H4 (cell line): ENCODE measurements at places on chromosomes 11 and 22. TPM values are rescaled to one million over a fixed set of nuclear protein-coding genes. Genes with fewer than 3 reads are reported as not detected.

Gene SCARF2
- 7.7 TPM in 2 replicates for total RNA-seq

DNA sequence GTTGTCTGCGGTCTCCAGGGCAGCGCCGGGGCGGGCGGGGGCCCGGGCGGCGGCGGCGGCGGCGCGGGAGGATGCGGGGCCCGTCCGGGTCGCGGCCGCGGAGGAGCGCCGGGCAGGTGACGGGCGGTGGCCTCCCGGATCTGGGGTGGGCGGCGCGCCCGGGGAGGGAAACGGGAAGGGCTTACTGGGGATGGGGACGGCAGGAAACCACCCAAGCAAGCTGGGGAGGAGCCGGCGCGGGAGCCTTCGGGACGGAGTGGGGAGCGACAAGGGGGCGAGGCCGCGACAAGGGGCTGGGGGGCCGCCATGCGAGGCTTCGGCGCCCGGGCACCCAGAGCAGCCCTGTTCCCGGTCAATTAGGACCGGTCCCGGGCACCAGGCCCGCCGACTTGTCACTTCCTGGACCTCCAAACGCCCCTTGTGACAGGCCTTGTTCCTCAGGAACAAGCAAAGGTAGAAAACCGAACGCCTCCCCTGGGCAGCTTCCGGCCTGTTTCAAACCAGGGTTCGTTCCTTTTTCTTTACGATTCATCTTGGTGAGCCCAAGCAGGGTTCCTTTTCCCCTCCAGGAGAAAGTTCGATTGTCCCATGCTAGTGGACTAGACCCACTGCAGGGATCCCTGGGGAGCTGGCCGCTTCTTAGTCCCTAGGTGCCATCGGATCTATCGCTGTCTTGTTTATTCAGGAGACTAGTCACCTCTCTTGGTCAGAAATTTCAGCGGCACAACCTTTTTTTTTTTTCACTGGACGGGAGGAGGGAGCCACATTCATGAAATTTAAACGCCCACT, 492 bp downstream of the JHY start:
- peak; percentile 62 for DNase-seq

GRCh38 chr22:29480512-29481264, 670 bp downstream of the NEFH start:
- DNase-seq = no peak

DNA sequence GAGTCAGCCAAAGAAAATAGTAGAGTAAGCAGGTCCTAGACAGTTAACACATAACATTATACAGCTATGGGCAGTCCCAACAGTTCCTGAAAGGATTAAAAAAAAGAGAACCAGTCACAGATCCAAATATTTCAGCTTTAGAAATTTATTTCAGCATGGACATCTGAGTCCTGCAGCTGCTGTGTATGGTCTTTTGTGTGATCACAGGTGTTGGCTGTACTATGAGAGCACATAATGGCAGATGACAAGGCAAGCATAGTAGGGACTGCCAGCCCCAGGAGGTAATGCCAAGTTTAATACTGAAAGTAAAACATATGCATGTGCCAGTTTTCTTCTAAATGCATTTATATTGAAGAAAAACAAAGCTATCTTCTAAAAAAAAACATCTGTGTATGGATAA, 158.1 kb downstream of the GRIA4 start:
- no peak for DNase-seq

DNA sequence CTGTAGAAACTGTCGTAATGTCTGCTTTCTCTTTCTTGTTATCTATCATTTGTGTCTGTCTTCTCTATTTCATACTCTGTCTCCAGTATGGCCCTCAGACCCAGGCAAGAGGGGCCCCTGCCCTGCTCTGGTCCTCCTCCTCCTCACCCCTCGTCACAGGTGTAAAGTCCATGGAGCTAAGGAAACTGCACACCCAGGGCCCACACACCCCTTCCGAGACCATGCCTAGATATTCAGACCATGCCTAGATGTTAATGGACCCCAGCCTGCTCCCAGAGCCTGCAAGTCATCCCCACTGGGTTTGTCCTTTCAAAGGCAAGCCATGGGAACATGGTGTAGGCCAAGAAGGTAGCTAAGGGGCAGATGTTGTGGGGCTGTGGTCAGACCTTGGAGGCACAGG, 24.1 kb upstream of the ANO1 start:
- no peak for DNase-seq

Gene CWF19L2
- total RNA-seq = 6.6 and 8.0 TPM in 2 replicates

Gene HBE1
- 28.6 and 32.7 TPM in 2 replicates for total RNA-seq

- peak; percentile 39 for DNase-seq
Measured at GRCh38 chr11:134037046-134037908, 31.6 kb upstream of the JAM3 start.

- no peak for DNase-seq
Measured at GRCh38 chr11:116329354-116330090, 443.3 kb downstream of the BUD13 start.

Gene RRAS2
- 48.0 and 69.9 TPM in 2 replicates for total RNA-seq

Gene MFNG
- total RNA-seq = 0.08 TPM in 1 of 2 replicates, not detected in the other

DNA sequence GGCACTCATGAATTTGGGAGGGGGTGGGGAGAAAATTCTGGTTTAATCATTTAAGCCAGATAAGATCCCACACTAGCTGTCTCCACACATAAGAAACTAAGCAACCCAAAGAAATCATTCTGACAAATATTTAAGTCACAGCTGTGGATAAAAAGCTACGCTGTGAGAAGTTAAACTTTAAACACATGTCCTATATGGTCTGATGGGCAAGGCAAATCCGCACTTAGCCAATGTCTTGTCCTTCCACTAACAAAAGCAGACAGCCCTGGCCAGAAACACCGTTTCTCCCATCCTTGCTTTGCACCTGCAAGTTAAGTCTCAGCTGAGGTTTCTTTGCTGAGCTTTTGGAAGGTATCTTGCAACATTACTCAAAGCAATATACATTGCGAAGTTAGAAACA, 68.0 kb downstream of the ETS1 start:
- DNase-seq = no peak

- DNase-seq = peak; percentile 89
Measured at GRCh38 chr22:39634530-39635405, 64.2 kb downstream of the CACNA1I start.

Gene SLC37A2
- 0.80 and 0.95 TPM in 2 replicates for total RNA-seq

Gene TCN2
- 6.1 and 7.6 TPM in 2 replicates for total RNA-seq

Gene SERPINH1
- 986 and 1,416 TPM in 2 replicates for total RNA-seq

- no peak for DNase-seq
Measured at GRCh38 chr11:122246874-122247273, 130.9 kb upstream of the BLID start.

Gene MUC2
- total RNA-seq = not detected in 2 replicates

Gene OR8G5
- not detected in 2 replicates for total RNA-seq

DNA sequence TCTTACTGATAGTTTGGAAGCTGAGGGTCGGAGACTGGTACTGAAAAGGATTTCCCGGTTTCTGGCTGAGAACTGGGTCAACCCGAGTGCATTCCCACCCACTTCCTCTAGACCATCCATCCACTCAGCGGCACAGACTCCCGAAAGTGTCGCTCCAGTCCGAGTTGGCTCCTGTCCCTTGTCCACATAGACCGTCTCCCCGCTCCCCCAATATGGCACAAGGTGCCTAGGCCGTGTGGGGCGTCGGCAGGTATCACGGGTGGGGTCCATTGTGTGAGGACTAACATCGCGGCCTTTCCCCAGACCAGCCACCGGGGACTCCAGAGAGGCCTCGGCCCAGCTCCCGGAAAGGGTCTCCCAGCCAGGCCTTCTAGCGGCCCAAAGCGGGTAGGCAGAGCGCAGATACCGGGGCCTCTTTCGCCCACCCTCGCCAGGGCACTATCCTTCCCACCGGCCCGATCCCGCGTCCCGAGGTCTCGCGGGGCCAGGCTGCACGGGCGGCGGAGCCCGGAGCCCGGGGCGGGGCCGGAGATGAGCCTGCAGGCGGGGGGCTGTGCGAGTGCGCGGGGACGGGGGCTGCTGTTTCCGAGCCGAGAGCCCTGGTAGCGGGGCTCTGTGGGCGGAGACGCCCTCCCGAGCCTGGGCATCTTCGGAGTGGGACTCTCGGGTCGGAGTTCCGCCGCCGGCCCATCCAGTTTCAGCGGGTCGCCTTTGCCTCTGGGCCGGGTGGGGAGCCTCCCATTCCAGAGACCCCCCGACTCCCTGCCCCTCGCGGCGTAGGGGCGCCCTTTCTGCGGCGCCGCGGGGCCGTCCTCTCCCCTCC, 21.1 kb downstream of the SERPINH1 start:
- peak; percentile 33 for DNase-seq

DNA sequence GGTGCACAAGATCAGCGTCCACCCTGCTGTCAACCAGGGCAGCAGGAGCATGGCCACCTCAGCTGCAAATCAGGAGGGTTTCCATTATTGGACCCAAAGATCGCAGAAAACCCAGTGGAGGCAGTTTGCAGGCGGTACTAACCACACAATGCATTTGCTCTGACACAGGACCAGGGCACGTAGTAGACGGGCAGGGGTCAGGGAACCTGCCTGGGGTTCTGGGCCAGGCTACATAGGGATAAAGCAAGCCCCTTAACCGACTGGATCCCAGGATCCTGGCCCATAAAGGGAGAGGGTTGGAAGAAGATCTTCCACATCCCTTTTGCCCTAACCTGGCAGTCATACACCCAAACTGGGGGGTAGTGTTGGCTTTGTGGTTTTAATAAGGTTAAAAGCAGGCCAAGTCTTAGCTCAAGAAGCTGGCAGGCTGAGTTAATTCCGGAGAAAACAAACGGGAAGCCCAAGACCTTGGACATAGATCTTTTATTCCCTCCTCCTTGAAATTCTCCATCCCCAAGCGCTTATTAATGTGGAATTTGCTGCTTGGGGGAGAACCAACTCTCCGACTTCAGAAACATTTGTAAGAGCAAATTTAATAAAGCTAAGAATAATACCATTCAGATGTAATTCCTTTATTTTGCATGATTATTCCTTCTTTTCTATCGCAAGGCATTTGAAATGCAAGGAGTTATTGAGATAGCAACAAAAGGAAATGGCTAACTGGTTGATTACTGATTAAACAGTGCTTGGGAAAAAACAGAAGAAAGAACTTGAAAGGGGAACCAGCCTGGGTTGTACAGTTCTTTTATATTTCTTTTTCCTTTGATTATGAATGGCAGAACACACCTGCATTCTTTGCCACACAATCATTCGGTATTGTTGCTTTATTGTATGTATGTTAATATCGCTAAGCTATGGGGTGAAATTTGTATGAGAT, 6.3 kb upstream of the ARHGAP8 start:
- DNase-seq = no peak

DNA sequence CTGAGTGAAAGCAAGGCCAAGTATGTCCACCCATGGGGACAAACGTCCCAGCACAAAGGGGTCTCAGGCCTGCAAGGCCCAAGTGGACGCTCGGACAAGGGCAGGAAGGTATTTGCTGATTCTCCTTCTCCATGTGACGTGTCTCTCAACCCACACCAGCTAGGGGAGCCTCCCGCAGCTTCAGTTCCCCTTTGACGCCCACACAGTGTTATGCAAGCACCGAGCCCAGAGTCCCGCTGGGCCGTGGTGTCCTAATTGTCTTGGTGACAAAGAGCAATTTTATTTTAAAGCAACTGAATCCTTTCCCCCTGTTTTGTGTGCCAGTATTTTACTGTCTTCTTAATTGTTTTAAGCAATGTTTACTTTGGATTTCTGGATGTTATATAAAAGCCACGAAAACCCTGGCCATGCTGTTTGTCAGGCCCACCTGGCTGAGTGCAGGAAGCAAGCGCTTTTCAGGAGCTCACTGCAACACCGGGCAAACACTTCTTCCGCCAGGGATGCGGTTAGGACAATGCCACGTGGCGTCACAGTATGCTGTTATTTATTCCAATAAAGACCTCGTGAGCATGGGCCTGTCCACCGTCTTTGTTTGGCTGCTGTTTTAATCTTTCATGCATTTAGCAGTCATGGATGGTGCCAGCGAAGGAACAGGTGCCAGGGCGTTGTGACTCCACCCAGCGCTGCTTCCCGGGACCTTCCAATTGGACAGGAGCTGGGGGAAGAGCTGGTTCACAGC, 8.2 kb upstream of the PARVG start:
- DNase-seq = no peak

DNA sequence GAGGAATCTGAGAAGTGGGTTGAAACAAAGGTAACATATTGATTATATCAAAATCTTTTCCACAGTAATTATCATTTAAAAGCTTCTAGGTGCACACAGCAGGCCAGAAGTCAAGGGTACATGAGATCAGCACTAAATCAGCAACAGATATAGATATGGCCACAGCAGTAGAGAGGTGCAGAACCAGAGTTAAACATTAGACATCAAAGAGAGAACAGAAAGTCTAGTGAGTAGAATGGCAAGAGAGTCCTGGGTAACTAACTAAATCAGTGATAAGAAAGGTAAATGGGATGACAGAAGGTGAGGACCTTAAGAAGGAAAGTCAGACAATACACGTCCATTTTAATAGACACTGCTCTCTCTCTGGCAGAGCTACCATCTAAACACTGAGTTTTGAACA, 119.5 kb upstream of the GRIA4 start:
- no peak for DNase-seq

DNA sequence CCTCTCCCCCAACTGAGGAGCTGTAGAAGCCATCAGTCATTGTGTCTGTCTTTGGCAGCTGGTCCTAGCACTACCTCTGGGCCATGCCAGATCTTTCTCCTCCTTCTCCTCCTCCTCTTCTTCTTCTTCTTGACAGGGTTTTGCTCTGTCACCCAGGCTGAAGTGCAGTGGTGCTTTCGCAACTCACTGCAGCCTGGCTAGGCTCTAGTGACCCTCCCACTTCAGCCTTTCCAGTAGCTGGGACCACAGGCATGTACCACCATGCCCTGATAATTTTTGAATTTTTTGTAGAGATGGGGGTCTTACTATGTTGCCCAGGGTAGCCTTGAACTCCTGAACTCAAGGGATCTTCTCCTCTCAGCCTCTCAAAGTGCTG, 50.1 kb upstream of the SHANK2 start:
- DNase-seq = no peak

DNA sequence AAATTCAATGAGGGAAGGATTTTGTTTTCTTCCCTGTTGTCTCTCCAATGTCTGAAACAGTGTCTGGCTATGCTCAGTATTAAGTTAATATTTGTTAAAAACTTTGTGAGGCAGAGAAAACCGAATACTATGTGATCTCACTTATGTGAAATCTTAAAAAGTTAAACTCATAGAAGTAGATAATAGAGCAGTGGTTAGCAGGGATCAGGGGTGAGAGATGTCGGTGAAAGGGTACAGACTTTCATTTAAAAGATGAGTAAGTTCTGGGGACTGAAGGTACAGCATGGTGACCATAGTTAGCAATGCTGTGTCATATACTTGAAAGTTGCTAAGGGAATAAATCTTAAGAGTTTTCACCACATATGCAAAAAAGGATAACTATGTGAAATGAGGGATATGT, 244.6 kb downstream of the AASDHPPT start:
- DNase-seq = no peak

Gene KRTAP5-11
- total RNA-seq = not detected in 2 replicates

DNA sequence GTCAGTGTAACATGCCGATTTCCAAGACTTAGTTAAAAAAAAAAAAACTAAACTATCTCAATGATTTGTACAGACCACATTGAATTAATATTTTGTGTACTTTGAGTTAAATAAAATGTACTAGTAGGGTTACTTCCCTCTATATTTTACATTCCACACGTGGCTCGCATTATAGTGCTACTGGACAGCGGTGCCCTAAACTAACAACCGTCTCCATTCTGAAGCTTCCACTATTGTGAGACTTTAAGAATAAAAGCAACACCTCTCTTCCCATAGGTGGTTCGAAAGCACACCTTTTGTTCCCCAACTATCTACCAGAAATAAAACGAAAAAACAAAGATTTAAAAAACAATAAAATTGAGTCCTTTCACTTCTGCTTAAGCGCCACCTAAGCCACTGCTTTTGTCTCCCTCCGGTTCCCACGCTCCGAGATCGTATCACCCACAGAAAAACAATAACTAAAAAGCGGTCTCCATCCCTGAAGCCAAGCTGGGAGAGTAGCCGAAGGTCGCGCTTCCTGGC, 380 bp upstream of the TTC17 start:
- DNase-seq = no peak

Gene ZBTB16
- total RNA-seq = not detected in 2 replicates

Gene STK33
- total RNA-seq = 8.1 and 10.9 TPM in 2 replicates
